Natural killer cell (primary cell): ENCODE measurements at places on chromosomes 5 and 9. TPM values are rescaled to one million over a fixed set of nuclear protein-coding genes. Genes with fewer than 3 reads are reported as not detected.

DNA sequence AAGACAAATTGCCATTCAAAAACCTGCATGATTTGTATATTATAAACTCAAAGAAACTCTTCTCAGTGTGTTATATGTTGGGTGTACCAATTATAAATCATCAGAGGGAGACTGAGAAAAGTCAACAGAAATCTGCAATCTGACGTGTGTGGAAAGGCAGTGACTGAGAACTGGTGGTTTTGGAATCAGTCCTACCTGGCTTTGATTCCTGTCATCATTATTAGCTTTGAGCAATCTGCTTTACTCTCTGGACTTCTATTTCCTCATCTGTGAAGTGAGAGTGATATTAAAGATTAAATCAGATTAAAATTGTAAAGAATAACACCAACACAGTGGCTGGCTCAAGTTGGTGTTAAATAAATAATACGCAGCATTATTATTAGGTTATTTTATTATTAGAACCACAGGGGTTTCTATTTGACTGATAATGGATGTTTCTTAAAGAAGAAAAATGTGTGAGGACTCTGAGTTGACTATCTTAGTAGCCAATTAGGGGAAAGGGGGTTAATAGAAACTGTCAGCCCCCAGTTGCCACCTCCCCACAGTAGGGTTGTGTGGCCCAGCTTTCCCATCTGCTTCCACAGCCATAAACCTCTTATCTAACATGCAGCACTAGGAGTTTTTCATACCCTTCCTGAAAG lies 59.6 kb downstream of the SNCAIP start:
- no peak for DNase-seq

GRCh38 chr5:83396662-83397061 lies 74.9 kb upstream of the VCAN start:
- DNase-seq = no peak

GRCh38 chr5:53359916-53360517 lies 120.4 kb upstream of the FST start:
- no peak for DNase-seq

Gene SPATA31D4
- total RNA-seq = not detected

Gene TXNDC8
- total RNA-seq = not detected

Gene SPATA31C1
- total RNA-seq = not detected
